ENCODE measurements at places on chromosomes 7 and 10.

GRCh38 chr10:58867683-58868082 is 308.8 kb upstream of the PHYHIPL start:
- DNase-seq, result no peak

- no peak for DNase-seq
Measured at GRCh38 chr7:146492017-146492416, 375.4 kb downstream of the CNTNAP2 start.

DNA sequence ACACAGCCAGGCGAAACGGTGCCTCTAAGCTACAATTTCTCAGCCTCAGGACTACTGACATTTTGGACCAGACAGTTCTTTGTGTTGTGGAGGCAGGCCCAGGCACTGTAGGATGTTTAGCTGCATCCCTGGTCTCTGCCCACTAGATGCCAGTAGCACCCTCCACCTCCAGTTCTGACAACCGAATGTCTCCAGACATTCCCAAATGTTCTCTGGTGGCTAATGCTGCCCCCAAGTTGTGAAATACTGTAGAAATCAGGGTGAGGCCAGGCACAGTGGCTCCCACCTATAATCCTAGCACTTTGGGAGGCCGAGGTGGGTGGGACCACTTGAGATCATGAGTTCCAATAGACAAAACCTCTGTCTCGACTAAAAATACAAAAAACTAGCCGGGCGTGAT is 18.2 kb downstream of the HNRNPF start:
- DNase-seq, result peak; percentile 54

DNA sequence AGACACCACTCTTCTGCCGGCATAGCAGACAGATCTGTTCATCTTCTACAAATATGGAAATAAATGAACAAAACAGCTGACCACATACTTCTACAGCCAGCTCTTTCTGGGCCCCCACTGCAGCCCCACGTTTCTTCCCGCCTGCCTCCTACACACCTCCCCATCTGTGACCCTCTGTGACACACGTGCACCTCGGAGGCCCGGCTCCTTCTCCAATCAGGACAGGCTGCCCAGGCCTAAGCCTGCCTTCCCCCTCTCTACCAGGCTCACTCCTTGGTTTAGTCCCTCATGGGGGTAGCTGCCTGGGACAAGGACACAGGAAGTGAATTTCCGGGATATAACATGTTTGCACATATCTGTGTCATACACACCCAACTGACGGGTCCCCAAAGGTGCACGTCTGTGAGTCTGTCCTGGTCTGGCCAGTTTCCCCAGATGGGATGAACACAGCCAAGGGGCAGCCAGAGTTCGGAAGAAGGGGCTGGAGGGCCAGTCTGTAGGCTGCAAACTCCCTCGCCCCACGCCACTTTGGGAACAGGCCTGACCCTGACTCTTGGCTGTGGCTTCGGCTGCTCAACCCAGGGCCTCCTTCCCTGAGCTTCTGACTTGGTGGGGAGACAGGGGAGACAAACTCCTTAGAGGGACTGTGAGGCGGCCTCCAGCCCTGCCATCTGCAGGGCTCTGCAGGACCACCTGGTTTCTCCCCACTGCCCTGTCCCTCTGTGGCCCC is 30.3 kb downstream of the PITRM1 start:
- no peak for DNase-seq

- DNase-seq, result no peak
Measured at GRCh38 chr10:16944402-16944801, 127.2 kb upstream of the RSU1 start.

DNA sequence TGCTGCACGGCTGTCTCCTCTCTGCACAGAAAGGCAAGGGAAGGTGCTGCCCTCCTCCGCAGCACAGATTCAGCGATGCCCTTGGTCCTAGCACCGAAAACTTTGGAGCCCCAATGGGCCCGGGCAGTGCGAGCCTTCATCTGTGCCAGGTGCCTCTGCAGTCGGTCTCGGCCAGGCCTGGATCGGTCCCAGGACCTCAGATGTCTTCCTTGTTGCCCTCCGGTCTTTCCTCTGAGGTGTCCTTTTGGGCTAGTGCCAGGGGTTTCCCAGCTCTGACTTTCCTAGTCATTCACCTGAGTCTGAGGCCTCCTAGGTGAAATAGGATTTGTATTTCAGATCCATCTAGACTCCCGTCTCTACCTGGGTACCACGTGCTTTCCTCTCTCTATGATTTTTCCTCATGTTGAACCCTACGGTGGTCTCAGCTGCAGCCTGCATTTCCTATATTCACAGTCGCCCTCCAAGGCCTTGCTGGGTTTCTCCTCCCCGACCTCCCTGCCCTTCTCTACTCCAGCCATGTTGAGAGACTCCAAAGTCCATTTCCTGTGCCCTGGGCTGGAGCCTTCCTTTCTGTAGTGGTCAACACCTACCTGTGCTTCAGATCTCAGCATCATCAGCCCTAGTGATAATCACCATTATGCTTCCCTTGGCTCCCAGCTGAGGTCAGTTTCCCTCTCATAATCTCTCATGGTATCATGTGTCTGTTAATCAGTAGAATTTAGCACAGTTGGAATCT is 92.0 kb upstream of the PRSS58 start:
- no peak for DNase-seq

DNA sequence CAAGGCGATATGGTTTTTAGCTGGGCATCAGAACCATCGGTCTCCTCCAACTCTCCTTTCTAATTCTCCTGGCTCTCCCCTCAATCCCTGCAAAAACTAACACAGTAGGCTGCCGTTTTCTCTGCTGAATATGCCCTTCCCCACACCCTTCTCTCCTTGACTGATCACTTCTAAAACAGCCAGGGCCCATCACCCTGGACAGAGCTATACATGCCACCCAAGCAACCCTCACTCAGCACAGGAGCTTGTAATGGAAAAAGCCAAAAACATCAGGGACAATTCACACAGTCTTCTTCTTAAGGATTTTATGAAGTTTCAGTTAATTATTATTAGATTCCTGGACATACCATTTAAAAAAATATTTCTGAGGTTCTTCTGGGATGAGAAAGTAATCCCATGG is 61.5 kb downstream of the PIK3AP1 start:
- DNase-seq, result no peak

DNA sequence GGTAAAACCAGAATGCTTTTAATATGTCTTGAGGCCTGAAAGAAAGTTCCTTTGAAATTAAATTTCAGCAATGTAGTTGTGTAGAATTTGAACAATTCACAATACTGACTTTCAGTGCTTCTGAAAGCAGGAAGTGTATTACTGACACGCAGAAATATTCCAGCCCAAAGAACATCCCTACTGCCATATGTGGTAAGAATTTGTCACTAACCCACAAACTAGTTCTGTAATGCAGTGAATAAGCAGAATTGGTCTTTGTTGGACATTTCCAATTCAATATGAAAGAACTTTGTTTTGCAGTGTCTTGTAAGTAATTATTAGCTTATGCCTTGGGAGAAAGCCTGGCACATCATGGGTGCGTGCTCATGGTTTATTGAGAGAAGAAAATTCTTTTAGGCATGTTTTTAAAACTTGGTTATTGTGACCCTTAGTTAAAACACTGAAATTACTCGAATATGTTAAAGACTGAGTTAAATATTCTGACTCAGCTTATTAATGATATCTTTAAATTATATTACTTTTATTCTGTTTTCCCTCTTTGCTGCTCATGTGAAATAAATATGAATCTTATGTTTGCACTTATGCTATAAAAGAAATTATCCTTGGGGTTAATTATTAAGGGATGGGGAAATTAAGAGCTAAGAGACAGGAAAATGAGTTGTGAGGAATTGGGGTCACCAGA is 33.4 kb downstream of the PTPN12 start:
- DNase-seq, result peak; percentile 66

GRCh38 chr7:64884085-64884912 is 18.8 kb upstream of the ZNF273 start:
- no peak for DNase-seq

GRCh38 chr7:41063116-41063515 is 639.8 kb downstream of the INHBA start:
- DNase-seq, result peak; percentile 8
